ENCODE measurements at places on chromosomes 2 and 18. TPM values are rescaled to one million over a fixed set of nuclear protein-coding genes. Genes with fewer than 3 reads are reported as not detected.

Gene SLC5A7
- total RNA-seq, result not detected

GRCh38 chr2:120607506-120607905 is 128.2 kb upstream of the GLI2 start:
- DNase-seq, result no peak

DNA sequence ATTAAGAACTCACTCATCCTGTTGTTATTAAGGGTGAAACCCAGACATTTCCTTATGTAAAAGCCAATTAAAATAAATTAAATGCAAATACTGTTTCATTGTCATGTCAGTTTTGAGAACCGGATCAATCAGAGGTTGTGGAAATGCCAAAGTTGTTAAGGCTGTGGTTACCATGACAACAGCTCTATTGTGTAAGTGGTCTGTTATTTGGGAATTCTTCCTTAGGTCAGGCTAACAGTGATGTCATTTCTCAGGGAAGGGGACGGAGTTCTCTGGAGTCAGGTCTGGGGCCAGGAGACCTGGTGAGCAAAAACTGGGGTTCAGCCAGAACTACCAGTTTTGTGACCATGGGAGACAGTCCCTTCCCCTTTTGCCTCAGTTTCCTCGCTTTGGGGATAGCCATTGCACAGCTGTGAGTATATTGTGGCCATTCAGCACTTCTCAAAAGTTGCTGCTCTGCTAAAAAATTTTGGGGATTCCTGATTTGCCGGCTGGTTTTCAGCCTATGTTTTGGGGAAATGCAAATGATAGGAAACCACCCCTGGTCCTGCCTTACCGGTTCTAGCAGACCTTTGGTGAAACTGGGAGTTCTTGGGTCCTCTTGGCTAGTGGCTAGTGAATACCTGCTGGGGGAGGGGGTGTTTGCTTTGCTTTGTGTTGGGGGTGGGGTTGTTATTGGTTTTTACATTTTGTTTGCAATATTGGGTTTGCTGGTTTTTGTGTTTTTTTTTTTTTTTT is 21.6 kb downstream of the HPCAL1 start:
- no peak for DNase-seq

DNA sequence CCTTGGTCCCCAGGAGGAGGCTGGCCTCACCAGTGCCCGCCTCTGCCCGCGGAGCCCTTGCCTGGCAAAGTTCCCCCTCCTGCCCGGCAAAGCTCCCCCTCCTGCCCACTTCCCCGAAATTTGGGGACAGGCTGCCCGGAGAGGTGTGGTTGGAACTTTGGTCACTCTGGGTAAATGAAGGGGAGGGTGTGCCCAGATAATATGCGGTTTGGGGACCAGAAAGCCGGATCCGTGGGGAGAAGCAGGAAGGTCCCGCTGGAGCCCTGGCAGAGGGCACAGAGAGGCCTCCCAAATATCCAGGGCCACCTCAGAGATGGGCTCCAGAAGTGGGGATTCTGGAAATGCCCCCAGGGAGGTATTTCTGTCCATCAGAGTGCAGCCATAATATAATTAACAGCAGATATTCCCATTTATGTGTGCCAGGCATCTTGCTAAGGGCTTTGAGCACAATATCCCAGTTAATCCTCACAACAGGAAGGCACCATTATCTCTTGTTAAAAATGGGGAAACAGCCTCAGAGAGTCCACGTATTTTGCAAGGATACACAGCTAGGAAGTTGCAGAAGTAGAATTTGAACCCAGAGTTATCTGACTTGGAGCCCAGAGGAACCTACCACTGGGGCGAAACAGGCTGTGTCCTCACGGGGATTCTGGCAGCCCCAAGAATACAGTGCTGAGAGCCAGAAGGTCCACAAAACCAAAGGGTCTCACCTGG is 914 bp downstream of the STEAP3 start:
- DNase-seq, result no peak

DNA sequence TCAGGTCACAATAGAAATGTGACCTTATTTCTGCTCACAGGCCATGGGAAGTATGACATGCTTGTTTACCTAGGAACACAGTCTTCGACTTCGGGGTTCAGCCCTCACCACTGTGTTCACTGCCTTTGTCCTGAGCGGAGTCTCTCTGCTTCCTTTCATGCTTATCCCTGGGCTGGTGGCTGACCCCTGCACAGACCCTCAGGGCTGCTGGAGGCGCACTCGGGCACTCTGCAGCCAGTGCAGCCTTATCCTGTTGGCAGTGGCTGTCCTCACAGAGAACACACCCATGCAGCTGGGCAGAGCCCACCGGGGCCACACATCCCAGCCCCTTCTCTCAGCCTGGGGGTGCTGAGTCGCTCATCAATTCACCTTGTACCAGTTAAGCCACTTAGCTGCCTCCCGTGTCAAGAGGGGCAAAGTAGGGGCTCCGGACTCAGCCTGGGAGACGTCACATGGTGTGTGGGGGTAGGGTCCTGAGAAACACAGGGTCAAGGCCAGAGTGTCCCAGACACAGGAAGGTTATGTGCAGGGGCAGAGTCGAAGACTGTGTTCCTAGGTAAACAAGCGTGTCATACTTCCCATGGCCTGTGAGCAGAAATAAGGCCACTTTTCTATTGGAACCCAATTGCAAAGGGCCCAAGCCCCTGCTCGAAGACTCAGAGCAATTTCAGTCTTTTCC is 107.5 kb downstream of the FAM210A start:
- DNase-seq, result no peak

DNA sequence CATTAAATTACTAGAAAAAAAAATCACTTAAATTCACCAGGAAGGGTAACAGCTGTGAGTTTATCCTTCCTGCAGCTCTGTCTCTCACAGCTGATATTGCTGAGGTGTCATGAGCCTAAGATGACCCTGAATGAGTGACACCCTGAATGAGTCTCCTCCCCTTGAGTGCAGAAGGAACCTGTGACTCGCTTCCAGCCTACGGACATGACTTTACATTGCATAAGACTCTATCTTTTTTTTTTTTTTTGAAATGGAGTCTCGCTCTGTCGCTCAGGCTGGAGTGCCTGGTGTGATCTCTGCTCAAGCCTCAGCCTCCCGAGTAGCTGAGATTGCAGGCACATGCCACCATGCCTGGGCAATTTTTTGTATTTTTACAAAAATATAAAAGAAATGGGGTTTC is 14.1 kb downstream of the MRO start:
- DNase-seq, result no peak

DNA sequence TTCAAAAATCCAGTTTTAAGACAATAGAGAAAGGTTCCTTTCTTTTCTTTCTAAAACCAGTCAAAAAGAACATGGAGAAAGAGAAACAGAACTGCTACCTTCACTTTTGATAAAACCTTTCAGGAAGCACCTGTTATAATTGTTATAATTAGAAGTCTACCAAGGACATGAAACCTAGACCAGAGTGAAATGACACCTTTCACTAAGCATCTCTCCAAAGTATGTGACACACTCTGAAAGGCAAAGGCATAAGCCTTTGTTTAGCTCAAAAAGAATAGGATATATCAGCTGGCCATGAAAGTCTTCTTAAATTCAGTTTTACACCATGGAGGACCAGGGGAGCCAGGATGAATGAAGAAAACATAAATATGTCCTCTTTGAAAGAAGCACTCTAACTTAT is 18.8 kb upstream of the RBM45 start:
- no peak for DNase-seq

GRCh38 chr18:12027046-12027445 is 45.7 kb downstream of the IMPA2 start:
- DNase-seq, result peak; percentile 75

DNA sequence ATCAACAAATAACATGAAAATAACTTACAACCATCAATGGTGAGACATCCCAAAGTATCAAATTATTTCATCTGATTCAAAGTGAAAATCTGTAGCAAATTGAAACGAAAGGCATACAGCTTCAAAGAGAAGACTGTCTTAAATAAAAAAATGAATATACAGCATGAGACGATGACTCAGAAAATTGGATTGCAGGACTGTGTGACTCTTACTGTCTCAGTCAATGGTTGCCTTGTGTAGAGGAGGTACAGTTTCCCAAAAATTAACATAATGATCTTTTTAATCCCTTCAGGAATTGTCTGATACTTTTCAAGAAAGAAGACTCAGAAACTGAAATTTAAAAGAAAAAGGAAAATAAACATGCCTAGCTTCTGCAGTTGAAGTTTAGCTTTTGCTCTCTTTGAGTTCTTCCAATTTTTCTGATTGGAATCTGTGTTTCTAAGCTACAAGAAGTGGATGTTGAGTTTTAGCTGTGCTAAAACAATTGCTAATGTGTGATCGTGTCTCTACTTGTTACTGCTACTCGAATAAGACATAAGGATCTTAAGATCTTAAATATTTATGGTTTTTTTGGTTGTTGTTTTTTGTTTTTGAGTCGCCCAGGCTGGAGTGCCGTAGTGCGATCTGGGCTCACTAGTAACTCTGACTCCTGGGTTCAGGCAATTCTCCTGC is 41.1 kb upstream of the EPB41L3 start:
- DNase-seq, result no peak

DNA sequence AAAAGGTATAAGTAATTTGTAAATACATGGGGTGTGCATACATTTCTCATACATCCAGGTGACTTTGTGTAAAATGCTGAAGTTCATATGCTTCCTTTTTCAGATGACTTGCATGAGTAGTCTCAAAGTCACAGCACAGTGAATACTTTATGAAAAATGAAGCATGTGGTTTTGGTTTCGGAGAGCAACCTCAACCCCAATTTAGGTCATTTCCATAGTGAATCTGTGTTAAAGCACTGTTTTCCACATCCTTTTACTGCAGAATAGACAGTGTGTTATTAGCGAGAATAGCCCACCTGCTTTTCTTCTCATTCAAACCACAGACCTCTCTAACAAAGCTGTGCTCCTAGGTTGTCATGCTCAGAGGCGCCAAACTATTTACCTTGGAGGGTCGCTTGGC is 204.4 kb upstream of the RASGRP3 start:
- DNase-seq, result no peak

- no peak for DNase-seq
Observed at GRCh38 chr2:197324801-197325200, 14.2 kb upstream of the ANKRD44 start.

GRCh38 chr2:88737385-88737784 is 45.9 kb downstream of the RPIA start:
- DNase-seq, result no peak

DNA sequence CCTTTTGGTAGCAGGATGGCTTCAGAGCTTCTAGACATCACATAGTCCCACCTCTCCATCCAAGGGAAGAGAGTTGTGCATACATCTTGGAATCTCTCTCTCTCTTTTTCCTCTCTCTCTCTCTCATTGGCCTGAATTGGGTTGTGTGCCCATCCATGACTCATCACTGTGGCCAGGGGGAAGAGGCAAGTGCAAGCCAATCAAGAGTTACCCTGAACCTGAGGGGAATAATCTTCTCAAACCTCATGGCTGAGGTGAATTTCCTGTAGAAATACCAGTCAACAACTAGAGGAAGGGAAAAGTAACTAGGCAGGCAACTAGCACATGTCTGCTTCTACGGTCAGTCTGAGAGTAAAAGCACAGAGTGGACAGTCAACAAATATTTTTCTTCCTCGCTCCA is 7.3 kb upstream of the CHN1 start:
- no peak for DNase-seq

- DNase-seq, result no peak
Observed at GRCh38 chr2:240637116-240637900, 12.0 kb downstream of the GPR35 start.

- no peak for DNase-seq
Observed at GRCh38 chr2:129133692-129134641, 815.3 kb upstream of the HS6ST1 start.

DNA sequence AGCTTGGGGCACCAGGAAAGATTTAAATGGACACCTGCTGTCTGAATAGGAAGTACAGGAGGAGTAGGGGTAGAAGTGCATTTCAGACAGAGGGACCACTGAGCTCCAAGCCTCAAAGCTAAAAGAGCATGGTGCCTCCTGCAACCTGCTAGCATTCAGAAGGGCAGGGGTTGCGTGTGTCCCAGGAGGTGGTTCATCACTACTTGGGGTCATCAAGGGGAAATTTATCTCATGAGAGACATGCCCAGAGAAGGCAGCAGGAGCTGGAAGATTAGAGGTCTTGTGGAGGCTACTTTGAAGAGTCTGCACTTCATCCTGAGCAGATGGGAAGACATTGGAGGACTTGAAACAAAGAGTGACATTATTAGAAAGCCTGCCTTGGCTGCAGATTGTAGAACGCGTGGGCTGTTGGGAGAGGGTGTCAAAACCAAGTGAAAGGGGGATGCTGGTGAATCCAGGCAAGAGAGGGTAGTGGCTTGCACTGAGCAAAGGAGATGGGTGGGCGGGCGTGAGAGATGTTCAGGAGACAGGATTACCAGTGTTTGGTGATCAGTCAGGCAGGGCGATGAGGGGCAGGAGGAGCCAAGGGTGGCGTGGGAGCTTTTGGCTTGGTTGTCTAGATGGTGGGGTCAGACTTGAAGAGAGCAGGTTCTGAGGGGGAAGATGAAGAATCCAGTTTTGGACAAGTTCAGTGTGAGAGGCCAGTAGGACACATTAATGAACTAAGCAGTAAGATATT is 154.0 kb downstream of the DYSF start:
- DNase-seq, result peak; percentile 79

All from lower leg skin (tissue), 4 donors.